GM12891 (cell line): ENCODE measurements at places on chromosomes 6 and 20.

GRCh38 chr20:63829603-63829944 is 1.5 kb downstream of the ZBTB46 start:
- DNase-seq: no peak

DNA sequence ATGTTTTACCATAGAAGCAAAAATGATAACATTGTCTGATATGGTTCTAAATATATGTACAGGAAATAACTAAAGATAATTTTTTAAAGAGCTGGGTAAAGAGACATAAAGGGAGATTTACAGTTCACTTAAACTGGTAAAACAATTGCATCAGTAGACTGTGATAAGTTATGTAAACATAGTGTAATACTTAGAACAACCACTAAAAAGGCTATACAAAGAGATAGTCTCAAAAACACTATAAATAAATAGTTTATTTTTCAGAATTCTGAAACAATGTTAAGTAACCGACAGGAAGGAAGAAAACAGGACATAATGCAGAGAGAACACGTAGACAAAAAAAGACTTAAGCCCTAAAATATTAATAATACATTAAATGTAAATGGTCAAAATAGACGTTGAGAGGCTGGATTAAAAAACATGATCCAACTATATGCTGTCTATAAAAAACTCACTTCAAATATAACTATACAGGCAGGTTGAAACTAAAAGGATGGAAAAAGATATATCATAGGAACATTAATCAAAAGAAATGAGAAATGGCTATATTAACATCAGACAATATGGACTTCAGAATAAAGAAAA is 32.7 kb upstream of the ATXN1 start:
- no peak for DNase-seq

DNA sequence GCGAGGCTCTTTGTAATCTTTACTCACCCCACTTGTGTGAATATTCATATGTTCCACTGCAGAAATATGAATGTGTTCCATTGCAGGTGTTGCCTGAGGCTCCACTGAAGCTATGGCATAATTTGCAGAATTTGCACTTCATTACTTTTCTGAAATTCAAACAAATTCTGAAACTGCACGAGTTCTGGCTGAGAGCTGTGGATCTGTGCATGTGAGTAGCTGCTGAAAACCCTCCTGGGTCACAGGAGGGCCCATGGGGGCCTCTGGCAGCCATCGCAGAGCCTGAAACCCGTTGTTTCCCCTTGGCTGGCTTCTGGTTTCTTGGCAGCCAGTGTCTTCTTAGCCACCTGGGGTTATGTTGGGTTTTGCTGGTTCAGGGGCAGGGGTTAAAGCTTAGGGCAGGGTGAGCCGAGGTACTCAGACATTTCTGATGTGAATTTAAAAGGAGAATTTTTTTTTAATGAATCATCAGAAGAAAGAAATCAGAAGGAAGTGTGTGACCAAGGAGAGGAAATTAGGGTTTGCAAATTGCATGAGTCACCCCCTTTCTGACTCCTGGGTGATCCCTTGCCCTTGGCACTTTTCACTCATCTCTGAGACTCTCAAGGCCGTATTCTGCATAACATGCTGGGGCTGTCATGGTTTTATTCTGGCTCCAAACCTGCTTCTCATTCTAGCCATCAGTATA is 40.6 kb downstream of the TOX2 start:
- DNase-seq: peak; percentile 42

- DNase-seq: no peak
Observed at GRCh38 chr6:130128326-130128725, 94.4 kb downstream of the SAMD3 start.

- no peak for DNase-seq
Observed at GRCh38 chr6:42446996-42447395, 4.7 kb downstream of the TRERF1 start.

DNA sequence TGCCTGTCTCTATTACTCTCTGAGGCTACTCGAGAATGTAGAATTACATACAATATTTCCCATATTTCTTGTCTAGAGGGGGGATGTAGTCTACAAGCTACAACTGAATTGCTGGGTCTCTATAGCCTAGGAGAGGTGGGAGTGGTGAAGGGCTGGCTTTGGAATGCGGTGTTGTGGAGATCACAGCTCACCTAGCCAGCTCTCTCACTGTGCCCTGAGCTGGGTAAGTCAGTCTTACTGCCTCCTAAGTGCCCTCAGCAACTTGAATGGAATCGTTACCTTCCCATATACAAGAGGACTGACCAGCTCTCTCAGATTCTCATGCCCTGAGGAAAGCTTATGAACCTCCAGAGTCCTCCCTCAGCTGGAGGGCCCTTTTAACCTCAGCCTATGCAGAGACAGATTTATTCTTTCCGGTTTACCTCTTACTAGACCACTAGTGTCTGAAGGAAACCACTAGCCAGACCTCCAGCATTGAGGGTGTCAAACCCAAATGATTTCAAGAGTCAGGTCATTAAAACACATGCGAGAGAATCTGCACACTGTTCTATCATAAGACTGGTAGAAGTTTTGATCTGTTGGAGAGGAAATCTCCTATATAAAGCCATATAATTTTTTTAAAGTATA is 20.6 kb downstream of the VIP start:
- no peak for DNase-seq

DNA sequence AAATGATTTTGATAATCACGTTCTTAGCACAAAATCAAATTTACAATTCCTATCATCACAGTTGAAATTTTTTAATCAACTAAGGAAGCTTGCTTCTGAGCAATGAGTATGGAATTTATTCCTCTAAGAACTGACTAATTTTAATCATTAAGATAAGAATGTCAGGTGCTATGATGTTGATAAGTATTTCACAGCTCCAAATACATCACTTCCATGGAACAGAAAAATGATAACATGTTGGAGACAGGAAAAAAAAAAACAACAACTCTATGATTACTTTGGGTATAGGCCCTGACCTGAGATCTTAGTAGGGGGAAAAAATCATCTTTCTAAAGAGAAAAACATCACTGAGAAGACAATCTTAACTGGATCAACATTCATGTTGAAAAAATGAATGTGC is 89.4 kb upstream of the BMP2 start:
- no peak for DNase-seq

DNA sequence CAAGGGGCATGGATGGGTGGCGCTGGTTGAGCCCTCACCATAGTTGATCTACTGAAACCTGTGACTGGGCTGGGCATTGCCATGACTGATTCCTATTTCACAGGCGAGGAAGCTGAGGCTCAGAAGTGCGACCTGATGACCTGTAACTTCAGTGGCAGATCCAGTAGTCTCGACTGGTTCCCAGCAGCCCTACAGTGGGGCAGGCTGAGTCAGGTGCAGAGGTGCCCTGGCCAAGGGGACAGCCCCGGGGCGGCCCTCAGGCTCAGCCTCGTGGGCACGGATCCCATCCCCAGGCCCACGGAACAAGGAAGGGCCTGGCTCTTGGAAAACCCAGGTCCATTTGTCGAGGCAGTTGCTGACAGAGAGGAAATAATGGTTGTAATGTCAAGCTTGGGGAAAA is 283.0 kb downstream of the CDH4 start:
- DNase-seq: no peak

- no peak for DNase-seq
Observed at GRCh38 chr6:70314296-70314695, 11.4 kb upstream of the COL9A1 start.

GRCh38 chr6:153056308-153056707 is 53.8 kb upstream of the MTRF1L start:
- no peak for DNase-seq

GRCh38 chr6:150088481-150089154 is 19.7 kb upstream of the ULBP3 start:
- no peak for DNase-seq
